ENCODE measurements at places on chromosomes 11 and 22.
A peak's percentile ranks its signal among the peaks of the same experiment; 100 is the strongest.

DNA sequence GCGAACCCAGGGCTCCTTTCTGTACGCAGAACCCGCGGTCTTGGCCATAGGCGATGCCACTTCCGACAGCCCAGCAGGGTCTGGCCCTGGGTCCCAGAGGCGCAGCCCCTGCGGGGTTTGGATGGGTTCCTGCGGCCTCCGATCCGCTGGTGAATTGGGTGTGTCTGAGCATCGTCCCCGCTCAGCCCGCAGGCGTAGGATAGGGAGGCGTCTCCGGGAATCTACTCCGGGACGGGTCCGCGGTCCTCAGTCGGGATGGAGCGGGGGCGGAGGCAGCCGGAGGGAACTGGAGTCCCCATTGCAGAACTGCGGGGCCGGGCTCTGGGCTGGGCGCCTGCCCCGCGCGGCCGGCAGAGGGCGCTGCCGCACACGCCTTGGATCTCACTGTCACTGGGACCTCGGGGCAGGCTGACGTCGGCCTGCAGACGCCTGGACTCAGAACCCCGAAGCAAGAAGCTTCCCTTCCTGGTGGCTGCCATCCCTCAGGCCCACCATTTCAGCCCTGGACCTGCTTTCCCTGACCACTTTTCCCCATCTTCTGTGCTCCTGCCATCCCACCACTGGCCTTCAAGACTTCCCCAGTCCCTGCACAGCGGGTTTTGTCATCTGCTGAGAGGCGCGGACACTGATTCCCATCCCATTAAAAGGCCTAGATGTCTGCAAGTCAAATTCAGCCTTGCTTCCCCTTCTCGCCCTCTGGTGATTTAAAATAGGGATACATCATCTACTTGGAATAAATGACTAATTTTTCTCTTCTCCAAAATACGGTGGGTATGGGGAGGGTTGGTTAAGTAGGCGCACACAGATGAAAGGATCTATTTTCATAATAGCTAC is 38.3 kb upstream of the CREB3L1 start:
- peaks cover 18% of the 10 kb centered on the region for H3K4me1 ChIP-seq
- H3K27ac ChIP-seq, result no peak overlapping the region
- H3K36me3 ChIP-seq, result peaks cover 12% of the 10 kb centered on the region
- DNase-seq, result peak; percentile 82
- H3K27me3 ChIP-seq, result peaks cover 19% of the 10 kb centered on the region
- peak overlapping the region; percentile 59 for H3K4me3 ChIP-seq

- H3K4me1 ChIP-seq, result peaks cover 4% of the 10 kb centered on the region
- no peaks in the 10 kb centered on the region for H3K27me3 ChIP-seq
- H3K27ac ChIP-seq, result no peak overlapping the region
- H3K36me3 ChIP-seq, result no peaks in the 10 kb centered on the region
- H3K4me3 ChIP-seq, result no peak overlapping the region
These were observed 11.9 kb upstream of the PHF21A start for GRCh38 chr11:46133119-46133518.

- no peaks in the 10 kb centered on the region for H3K36me3 ChIP-seq
- H3K4me1 ChIP-seq, result no peaks in the 10 kb centered on the region
- DNase-seq, result no peak
- no peak overlapping the region for H3K27ac ChIP-seq
- no peaks in the 10 kb centered on the region for H3K27me3 ChIP-seq
These were observed 1309.6 kb upstream of the RAG2 start for GRCh38 chr11:37907436-37908218.

GRCh38 chr11:114088836-114089235 is 29.3 kb downstream of the ZBTB16 start:
- peaks cover 9% of the 10 kb centered on the region for H3K4me1 ChIP-seq
- H3K27me3 ChIP-seq, result peaks cover 6% of the 10 kb centered on the region
- H3K4me3 ChIP-seq, result no peak overlapping the region
- no peak for DNase-seq

GRCh38 chr11:133834682-133835592 is 10.4 kb downstream of the SPATA19 start:
- H3K27ac ChIP-seq, result peak overlapping the region; percentile 26
- peaks cover 15% of the 10 kb centered on the region for H3K4me1 ChIP-seq
- H3K36me3 ChIP-seq, result peaks cover 8% of the 10 kb centered on the region
- H3K4me3 ChIP-seq, result no peak overlapping the region
- DNase-seq, result no peak

- DNase-seq, result peak; percentile 42
- H3K4me1 ChIP-seq, result peaks cover 41% of the 10 kb centered on the region
- H3K4me3 ChIP-seq, result peak overlapping the region; percentile 64
These were observed 17.1 kb upstream of the SYTL2 start for GRCh38 chr11:85827748-85828639.

DNA sequence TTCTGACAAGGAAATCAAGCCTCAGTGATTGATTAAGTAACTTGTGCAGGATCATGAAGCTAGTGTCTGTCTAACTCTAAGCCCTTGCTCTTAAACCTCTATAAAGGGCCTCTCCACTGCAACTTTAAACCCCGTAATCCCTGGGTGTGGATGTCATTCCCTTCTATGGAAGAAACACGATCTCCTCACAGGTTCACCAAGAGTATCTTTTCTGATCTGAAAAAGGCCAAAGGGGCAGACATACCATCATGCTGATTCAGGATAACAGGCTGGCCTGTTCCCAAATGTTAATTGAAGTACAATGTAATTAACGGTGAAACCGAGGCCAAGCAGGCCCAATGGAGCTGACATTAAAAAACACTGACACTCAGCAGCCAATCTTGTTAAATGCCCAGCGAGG is 17.1 kb downstream of the TTC12 start:
- H3K4me3 ChIP-seq, result no peak overlapping the region
- no peak for DNase-seq
- peaks cover 19% of the 10 kb centered on the region for H3K36me3 ChIP-seq
- no peaks in the 10 kb centered on the region for H3K27me3 ChIP-seq
- H3K4me1 ChIP-seq, result no peaks in the 10 kb centered on the region
- H3K27ac ChIP-seq, result no peak overlapping the region

DNA sequence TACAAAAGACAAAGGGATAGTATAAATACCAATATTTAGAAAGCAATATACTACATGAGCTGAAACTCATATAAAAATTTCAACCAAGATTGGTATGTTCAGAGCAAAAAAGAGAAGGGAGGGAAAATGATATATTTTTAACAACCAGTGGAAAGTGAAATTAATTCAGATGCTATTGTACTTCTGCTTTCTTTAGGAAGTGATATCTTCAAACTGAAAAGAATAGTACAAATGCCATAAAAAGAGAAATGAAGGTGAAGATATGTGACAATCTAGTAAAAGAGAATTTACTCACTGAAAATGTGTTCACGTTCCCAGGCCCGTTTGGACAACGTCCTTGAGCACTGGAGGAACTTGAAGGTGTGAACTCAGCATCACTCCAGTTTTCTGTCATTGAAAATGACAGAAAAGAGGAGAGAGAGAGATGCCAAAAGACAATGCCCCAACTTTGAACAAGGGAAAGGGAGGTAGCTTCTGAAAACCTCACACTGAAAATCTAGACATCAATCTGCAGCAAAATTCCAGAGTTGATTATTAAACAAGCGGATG is 47.5 kb downstream of the SC5D start:
- H3K27me3 ChIP-seq, result peaks cover 5% of the 10 kb centered on the region
- H3K4me3 ChIP-seq, result no peak overlapping the region
- H3K27ac ChIP-seq, result no peak overlapping the region
- peaks cover 2% of the 10 kb centered on the region for H3K36me3 ChIP-seq

DNA sequence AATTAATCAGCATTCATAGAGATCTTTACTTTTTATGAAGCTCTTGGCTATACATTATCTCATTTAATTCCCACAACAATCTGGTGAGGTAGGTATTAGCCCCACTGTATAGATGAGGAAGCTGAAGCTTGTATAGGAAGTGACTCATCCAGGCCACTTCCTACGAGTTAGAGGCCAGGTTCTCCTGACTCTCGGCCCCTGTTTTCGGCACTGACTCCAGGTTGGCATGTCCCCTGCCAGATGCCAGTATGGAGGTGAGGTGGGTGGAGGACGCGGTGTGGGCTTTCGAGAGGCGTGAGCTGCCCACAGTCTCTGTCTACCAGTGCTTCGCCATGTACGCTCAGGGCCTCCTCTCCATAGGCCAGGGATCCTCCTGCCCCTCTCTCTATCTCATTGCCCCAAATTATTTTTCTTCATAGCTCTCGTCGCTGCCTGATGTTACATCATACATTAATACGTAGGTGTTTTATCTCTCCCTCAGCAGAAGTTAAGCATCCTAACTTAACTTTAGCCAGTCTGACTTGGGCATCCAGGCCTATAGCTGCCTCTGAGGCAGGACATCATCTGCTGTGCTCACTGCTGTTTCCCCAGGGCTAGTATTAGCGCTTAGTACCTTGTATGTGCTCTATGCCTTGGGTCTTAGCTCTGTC is 9.0 kb downstream of the DGAT2 start:
- no peak for DNase-seq
- H3K4me3 ChIP-seq, result no peak overlapping the region
- H3K27me3 ChIP-seq, result no peaks in the 10 kb centered on the region
- H3K27ac ChIP-seq, result peak overlapping the region; percentile 56
- H3K4me1 ChIP-seq, result peaks cover 4% of the 10 kb centered on the region

DNA sequence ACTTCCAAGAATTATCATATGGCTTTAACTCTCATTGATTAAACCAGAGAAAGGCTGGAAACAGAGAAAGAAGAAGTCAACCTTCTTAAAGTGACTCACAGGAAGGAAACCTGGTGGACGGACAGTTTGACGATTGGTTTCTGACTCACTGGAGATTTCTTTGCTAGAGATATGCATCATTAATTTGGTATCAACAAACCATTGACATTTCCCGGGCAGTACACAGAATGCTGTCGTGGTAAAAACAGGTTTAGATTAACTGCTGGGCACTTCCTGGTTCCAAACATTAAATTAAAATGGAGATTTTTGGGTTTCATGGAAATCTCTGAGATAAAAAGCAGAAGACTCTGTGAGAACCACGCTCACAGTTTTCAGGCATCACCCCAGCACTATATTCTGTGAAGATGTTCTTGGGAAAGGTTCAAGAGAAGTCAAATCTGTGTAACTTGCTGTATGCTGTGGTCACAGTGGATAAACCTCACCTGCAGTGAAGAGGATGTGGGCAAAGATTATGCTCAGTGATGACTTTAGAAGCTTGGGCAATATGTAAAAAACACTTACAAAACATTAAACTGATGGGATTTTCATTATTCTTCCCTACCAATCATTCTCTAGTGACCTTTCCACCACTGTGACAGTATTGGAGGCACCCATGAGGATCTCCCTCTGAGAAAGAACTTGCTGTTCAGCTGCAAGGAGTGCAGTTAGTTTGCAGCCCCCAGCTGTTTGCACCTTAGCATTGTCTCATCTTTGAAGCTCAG is 61.1 kb upstream of the CD44 start:
- peaks cover 60% of the 10 kb centered on the region for H3K4me1 ChIP-seq
- H3K4me3 ChIP-seq, result peak overlapping the region; percentile 66
- no peaks in the 10 kb centered on the region for H3K27me3 ChIP-seq
- H3K27ac ChIP-seq, result peak overlapping the region; percentile 96

- H3K27ac ChIP-seq, result no peak overlapping the region
- no peaks in the 10 kb centered on the region for H3K4me1 ChIP-seq
- H3K36me3 ChIP-seq, result no peaks in the 10 kb centered on the region
- no peak for DNase-seq
- peaks cover 51% of the 10 kb centered on the region for H3K27me3 ChIP-seq
These were observed 116.9 kb upstream of the TTC12 start for GRCh38 chr11:113197446-113197845.

DNA sequence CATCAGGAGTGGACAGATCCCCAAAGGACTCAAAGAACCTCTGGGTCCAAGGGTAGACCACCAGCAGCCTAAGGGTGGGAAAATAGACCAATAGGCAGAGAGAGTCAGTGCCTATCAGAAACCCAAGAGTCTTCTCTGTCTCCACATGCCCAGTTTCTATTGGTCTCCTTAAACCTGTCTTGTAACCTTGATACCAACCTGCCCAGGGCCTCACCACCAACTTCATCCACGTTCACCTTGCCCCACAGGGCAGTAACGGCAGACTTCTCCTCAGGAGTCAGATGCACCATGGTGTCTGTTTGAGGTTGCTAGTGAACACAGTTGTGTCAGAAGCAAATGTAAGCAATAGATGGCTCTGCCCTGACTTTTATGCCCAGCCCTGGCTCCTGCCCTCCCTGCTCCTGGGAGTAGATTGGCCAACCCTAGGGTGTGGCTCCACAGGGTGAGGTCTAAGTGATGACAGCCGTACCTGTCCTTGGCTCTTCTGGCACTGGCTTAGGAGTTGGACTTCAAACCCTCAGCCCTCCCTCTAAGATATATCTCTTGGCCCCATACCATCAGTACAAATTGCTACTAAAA is at the start of gene HBB:
Gene HBB (minus strand): TSS at position 340 of the 579 bp plus-strand sequence. CDS start 50 bp downstream, at position 290.
- no peaks in the 10 kb centered on the region for H3K36me3 ChIP-seq
- DNase-seq, result no peak
- no peak within 1 kb of the TSS for H3K27ac ChIP-seq

- no peak overlapping the region for H3K4me3 ChIP-seq
- H3K4me1 ChIP-seq, result peaks cover 2% of the 10 kb centered on the region
- DNase-seq, result no peak
- no peaks in the 10 kb centered on the region for H3K27me3 ChIP-seq
- no peaks in the 10 kb centered on the region for H3K36me3 ChIP-seq
These were observed 205.6 kb downstream of the DDX10 start for GRCh38 chr11:108870373-108871020.

DNA sequence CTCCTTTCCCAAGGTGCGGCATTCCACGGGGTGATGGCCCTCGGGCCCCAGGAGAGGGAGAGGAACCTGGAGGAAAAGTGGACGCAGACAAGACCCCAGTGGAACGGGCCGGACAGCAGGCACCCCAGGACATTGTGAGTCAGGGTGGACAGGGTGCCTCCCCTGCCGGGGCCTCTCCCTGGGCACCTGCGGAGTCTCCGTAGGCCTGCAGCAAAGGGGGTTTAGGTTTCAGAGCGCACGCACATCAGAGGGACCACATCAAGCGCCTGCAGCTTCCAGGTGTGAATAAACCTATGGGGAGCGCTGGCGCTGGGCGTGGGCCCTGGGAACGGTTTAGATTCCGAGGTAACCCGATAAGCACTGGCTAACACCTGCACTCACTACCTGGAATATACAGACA is 22.7 kb upstream of the FGF19 start:
- no peak overlapping the region for H3K27ac ChIP-seq
- H3K4me3 ChIP-seq, result no peak overlapping the region
- H3K4me1 ChIP-seq, result no peaks in the 10 kb centered on the region

GRCh38 chr11:37967635-37968034 is 1369.6 kb upstream of the RAG2 start:
- no peaks in the 10 kb centered on the region for H3K36me3 ChIP-seq
- H3K27ac ChIP-seq, result no peak overlapping the region
- no peaks in the 10 kb centered on the region for H3K4me1 ChIP-seq
- no peak for DNase-seq

DNA sequence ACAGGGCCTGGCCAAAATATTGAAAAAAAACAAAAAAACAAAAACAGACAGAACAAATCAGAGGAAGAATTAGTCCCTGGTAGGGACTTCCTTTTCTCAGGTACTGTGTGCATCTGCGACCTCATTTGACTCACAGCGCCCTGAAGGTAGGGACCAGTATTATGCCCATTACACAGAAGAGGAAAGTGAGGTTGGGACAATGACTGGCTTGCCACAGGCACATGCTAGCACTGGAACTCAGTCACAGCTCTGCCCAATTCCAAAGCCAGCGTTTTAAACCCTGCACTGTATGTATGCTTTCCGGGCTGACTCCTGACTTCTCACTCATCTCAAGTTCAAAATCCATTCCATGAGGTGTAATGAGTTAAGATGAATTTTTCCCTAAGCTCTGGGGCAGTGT is 3.3 kb downstream of the SEC14L4 start:
- no peak overlapping the region for H3K27ac ChIP-seq
- H3K4me3 ChIP-seq, result no peak overlapping the region
- H3K27me3 ChIP-seq, result peaks cover 46% of the 10 kb centered on the region
- no peaks in the 10 kb centered on the region for H3K4me1 ChIP-seq
- no peaks in the 10 kb centered on the region for H3K36me3 ChIP-seq

GRCh38 chr11:63610604-63611394 is 3.4 kb downstream of the PLAAT3 start:
- H3K4me3 ChIP-seq, result no peak overlapping the region
- H3K27ac ChIP-seq, result peak overlapping the region; percentile 96
- H3K36me3 ChIP-seq, result peaks cover 25% of the 10 kb centered on the region
- no peak for DNase-seq
